ENCODE measurements at places on chromosomes 5 and 9.

DNA sequence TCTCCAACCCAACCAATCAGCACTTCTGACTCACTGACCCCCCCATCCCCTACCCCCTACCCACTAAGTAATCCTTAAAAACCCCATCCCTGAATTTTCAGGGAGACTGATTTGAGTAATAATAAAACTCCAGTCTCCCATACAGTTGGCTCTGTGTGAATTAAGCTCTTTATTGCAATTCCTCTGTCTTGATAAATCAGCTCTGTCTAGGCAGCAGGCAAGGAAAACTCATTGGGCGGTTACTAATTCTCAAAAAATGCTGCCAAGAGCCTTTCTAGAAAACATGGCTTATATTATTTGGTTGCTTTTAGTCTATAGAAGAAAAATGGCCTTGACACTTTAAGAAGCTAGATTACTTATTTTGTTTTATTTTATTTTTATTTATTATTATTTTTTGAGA is 131.7 kb downstream of the SUSD1 start:
- DNase-seq: no peak

DNA sequence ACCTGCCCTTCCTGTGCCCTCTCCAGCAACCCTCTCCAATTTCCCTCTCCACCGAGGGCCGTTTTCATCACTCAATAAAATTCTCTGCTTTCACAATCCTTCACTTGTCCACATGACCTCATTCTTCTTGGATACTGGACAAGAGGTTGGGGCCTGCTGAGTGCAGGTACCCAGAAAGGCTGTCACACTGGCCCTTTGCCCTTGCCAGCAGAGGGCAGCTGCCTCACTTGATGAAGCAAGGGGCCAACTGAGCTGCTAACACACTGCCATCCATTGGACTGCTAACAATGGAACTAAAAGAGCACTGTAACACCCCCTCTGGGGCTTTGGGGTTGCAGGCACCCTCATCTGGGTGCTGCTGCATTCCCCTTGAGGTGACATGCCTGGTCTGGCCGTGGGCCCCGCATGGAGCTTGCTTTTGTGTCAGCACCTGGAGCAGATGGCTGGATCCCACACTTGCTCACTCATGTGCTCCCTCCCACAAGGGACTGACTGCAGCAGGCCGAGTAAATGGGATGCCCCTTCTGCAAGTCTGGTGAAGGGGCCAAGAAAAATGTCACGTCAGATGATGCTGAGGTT is 308.1 kb upstream of the ADCY2 start:
- DNase-seq: no peak

GRCh38 chr5:5886812-5887486 is 464.5 kb downstream of the ICE1 start:
- DNase-seq: no peak

- no peak for DNase-seq
Measured at GRCh38 chr5:31366941-31367340, 165.0 kb downstream of the DROSHA start.

GRCh38 chr9:13279284-13280141 is at the start of gene MPDZ:
Gene MPDZ (minus strand): TSS chr9:13279692. CDS start chr9:13250315, 29,377 bp downstream.
- DNase-seq: no peak
